ENCODE measurements at places on chromosomes 6 and 20.

- DNase-seq, result no peak
Observed at GRCh38 chr6:170434117-170434820, 118.8 kb downstream of the PSMB1 start.

GRCh38 chr6:69138148-69138547, 503.1 kb downstream of the ADGRB3 start:
- no peak for DNase-seq

GRCh38 chr6:1104988-1105670, 206.8 kb upstream of the FOXQ1 start:
- DNase-seq, result no peak

GRCh38 chr6:79215213-79215824, 19.2 kb downstream of the HMGN3 start:
- no peak for DNase-seq

DNA sequence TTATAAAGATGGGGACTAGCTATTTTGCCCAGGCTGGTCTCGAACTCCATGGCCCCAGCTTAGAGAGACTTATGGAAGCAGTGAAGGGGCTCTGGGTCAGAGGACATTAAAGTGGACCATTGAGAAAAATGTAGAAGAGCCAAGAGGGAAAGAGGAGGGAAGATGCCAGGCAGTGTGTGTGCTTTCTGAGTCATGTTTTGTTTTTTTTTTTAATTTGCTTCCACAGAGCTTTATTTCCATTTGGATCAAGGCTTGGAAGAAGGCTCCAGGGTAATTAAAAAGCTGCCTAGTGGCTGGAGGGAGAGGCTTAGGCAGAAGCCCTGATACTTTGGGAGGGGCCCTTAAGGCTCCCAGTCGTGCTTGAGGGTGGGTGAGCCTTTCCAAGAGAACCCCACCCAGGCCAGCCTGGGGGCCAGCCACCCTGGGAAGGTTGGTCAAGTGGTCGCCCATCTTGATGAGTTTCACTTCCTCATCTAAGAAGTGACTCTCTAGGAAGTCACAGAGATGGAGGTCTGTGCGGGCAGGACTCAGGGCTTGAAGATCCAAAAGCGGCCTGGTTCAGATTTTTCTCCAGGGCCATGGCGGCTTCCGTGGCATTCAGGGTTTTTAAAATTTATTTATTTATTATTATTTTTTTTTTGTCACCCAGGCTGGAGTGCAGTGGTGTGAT, 3.0 kb upstream of the ZNF335 start:
- DNase-seq, result no peak

- no peak for DNase-seq
Observed at GRCh38 chr6:54937371-54937770, 90.8 kb downstream of the FAM83B start.

DNA sequence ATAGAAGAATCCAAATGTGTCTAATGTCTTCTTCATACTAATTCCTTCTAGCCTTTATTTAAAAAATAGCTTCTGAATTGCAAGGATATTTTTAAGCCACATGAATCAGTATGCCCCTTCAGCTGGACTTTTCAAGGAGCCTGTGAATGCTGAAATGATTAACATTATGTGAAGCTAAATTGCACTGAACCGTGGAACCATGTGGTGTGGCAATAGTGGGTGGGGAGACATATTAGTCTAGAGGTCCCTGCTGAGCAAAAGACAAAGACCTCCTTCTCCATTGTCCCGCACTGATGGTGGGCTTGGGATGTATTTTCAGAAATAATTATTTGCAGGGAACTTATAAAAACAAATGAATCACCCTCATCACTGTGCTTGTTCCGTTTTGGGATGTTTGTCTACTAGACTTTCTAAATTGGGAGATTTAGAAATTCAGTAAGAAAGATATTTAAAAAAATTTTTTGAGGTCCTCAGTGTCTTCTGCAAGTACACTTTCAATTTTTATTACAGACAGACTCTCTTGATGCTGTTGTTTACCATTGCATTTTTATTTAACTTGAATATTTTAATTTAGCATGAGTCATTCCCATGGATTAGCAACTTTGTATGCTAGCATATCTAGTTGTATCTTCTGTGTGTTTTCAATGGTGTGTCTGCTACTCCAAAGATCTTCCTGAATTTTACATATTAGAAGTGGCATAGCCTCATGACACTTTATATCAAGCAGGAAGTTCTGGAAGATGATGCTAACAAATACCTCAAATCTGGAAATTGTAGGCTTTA, 238.1 kb downstream of the LAMA2 start:
- DNase-seq, result no peak

DNA sequence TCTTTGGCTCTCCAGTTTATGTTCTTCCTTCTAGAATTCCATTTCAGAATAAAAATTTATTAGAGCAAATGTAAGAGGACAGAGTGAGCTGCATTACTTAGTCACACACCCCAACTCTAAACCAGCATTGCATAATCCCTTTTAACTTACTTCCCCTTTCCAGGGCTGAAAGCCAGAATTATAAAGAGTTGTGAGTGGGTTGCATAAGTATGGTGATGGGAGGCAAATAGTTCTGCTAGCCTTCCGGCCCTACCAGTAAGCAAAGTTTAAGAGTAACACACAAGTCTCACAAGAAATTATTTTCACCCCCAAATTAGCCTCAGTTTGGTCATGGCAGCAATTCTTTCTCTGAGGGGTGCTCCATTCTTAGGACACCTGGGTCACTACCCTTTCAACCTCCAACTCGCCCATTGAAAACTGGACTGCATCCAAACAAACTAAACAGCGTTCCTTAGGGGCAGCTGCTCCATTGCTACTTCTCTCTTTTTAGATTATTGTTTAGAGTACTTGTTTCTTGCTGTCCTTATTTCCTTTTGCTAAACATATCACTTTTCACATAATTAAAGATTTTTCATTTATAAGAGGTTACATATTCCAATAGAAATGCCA, 1.6 kb downstream of the KIAA0408 start:
- peak; percentile 83 for DNase-seq

GRCh38 chr6:147108259-147108910, 95.8 kb upstream of the STXBP5 start:
- DNase-seq, result no peak

- no peak for DNase-seq
Observed at GRCh38 chr6:43705996-43706395, 18.4 kb upstream of the MRPS18A start.

GRCh38 chr6:41367700-41368099, 32.3 kb downstream of the NCR2 start:
- peak; percentile 48 for DNase-seq

- no peak for DNase-seq
Observed at GRCh38 chr20:63911176-63911575, 16.2 kb downstream of the DNAJC5 start.

GRCh38 chr20:52031206-52031562, 160.4 kb downstream of the ZFP64 start:
- DNase-seq, result peak; percentile 61

GRCh38 chr6:17980329-17980728, 7.1 kb downstream of the KIF13A start:
- no peak for DNase-seq

GRCh38 chr6:115544765-115545671, 515.7 kb downstream of the FRK start:
- DNase-seq, result no peak

- no peak for DNase-seq
Observed at GRCh38 chr6:20328266-20328923, 73.3 kb upstream of the E2F3 start.

- no peak for DNase-seq
Observed at GRCh38 chr6:30150671-30151395, 10.2 kb downstream of the TRIM10 start.

DNA sequence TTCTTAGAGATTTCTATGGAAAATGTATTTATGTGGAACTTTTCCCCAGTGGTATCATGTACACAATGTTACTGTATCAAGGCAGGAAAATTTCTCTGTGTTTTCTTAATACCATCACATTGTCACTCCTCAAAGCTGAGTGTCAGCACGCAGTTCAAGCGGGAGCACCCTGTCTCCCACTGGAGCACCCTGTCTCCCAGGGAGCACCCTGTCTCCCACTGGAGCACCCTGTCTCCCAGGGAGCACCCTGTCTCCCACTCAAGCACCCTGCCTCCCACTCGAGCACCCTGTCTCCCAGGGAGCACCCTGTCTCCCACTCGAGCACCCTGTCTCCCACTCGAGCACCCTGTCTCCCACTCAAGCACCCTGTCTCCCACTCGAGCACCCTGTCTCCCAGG, 51.3 kb downstream of the PSMG4 start:
- no peak for DNase-seq

DNA sequence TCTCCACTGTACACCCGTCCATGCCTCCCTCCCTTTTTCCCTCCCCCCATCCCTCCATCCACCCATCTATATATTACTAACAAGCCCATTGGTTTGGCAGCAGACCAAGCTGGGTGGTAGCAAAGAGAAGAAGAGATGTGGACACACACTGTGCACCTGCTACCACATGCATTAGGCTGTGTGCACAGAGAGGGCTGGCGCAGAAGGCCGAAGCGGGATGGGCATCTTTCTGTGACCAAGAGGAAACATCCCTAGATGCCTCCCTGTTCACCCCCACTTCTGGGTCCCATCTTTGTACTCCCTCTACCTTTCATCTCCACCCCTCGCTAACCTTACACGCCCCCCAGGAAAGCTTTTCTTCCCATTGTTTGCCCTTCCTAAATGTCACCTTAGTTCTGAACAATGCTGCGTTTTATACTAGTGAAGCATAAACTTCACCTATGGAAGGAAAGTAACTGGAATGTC, 64.9 kb upstream of the AFDN start:
- DNase-seq, result no peak

DNA sequence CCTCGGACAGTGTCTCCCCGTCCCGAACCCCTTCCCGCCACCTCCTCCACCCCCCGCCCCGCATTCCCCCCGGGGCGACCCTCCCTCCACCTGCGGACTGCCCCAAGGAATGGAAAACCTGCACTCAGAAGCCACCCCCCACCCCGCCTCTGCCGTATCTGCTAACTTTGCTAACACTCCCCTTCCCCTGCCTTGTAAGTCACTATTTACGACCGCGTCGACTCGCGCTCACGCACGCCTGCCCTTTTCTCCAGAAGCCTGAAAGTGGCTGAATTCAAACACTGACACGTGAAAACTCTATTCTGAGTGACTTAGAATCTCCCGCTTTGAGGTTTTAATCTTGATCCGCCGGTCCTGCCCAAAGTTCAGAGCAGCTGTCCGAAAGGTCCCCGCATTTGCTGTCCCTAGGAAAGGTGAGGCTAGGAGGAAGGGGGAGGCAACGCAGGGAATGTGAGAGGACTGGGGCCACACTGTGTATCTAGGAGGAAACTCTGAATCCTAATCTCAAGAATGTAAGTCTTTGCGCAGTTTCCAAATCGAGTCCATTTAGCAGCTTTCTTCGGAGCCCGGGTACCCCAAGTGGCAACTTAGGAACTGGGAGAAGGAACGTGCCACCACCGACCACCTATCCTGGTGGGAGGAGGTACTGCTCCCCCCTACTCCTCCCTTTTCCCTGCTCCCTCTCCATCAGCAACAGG, 9.3 kb upstream of the POU3F2 start:
- DNase-seq, result no peak

- peak; percentile 60 for DNase-seq
Observed at GRCh38 chr6:29953001-29953441, 10.7 kb downstream of the HLA-A start.

DNA sequence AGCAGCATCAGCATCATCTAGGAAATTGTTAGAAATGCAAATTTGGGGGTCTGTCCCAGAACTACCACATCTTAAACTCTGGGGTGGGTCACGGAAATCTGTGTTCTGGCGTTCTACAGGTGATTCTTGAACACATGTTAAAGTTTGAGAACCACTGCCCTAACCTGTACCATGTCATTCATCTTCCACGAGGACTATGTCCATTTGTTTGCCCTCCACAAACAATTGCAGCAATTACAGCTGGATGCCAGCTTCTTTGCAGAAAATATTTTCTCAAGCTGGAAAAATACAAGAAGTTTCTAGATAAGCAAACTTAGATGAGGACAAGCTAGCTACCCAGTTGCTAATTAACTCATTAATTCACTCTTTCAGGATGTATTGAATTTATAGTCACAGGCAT, 54.1 kb downstream of the MAFB start:
- DNase-seq, result no peak

DNA sequence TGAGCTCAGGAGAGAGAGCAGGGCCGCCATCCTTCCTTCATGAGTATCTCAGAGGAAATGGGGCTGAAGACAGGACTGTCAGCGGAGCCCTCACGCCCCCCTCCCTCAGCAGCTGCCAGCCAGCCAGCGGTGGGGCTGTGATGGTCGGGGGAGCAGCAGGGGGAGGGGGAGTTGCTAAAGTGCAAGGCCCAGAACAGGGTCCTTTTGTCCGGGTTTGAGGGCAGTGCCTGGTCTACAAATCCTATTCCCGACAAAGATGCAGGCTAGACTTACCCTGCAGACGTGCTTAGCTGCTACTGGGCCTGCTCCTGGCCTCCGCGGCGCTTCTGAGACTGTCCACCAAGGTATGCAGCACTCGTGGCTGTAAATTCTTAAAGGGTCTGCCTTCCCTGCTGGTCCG, 593.4 kb upstream of the CDH4 start:
- no peak for DNase-seq

- no peak for DNase-seq
Observed at GRCh38 chr6:136822046-136822375, 381 bp upstream of the PEX7 start.

DNA sequence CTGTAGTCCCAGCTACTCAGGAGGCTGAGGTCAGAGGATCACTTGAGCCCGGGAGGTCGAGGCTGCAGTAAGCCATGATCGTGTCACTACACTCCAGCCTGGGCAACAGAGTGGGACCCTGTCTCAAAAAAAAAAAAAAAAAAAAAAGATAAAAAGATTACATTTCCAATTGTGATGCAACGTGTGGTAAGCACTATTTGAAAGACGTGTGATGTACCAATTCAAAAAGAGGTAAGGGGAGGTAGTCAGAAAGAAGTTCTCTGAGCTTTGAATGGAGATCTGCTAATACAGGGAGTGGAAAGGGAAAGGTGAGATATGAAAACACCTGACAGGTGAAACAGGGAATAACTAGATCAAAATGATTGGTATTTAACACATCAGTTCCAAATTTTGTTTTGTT, 11.9 kb downstream of the GOPC start:
- no peak for DNase-seq

DNA sequence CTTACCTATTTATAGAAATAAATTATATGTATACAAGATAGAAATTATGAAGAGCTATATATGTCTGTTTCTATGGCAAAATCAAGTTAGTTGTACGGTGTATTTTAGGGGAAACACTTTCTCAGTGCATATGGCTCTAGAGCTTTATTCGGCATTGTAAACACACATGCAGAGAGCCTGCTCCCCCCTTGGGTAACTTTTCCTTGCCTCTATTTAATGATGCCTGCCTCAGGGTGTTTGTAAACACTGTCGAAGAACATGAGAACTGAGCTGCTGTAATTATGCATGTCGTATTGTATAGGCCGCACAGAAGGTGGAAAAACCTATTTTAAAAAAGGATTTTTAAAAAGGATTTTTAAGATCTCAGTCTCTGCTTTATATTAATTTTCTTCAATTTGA, 133.4 kb downstream of the FNDC1 start:
- no peak for DNase-seq

DNA sequence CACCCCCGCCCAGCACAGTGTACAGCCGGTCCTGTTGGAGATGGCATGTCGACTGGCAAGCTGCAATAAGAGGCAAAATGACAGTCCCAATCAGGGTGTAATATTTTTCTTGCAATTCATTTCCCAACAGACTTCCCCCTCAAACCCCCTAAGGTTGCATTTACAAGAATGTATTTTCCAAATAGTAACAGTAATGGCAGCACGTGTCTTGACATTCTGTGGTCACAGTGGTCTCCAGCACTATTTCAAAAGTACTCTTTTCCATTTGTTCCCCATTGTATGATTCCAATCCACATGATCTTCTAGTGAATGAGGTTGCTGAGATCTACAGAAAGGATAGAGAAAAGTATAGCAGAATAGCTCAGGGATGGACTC, 97.8 kb upstream of the CARMIL1 start:
- no peak for DNase-seq
